NCI-H1092 treated with DMSO at 0.1 percent for 48 hours (cell line): ENCODE measurements at places on chromosomes 4 and X.

DNA sequence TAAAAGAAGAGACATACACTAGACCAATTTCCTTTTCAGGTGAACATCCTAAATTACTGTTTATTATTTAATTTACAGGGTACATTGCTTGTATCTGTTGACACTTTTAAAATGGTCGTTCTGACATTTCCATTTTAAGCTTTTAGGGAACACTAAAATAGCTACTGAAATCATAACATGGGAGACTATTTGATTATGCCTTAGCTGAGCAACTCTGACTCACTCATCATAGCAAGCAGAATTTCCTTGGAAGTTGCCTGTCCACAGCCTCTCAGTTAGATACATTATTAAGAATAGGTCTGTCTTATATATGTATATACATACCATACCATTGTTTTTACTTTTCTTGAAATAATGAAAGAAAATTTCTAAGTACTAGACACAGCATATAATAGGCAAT lies 22.0 kb downstream of the GUCY1B1 start:
- DNase-seq, result no peak

GRCh38 chrX:34300871-34301270 lies 168.8 kb upstream of the FAM47A start:
- DNase-seq, result peak; percentile 28

DNA sequence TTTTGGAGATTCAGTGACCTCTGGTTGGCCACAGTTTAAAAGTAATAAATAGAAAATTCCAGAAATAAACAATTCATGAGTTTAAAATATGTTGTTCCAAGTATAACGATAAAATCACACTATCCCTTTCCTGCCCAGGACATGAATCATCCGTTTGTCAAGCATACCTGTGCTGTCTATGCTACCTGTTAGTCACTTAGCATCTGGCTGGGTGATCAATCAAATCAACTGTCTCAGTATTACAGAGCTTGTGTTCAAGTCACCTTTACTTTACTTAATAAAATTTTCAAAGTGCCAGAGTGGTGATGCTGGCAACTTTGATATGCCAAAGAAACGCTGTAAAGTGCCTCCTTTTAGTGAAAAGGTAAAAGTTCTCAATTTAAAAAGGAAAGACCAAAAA lies 979.5 kb upstream of the NDST4 start:
- DNase-seq, result no peak

GRCh38 chrX:100830143-100830542 lies 10.0 kb downstream of the CSTF2 start:
- no peak for DNase-seq

DNA sequence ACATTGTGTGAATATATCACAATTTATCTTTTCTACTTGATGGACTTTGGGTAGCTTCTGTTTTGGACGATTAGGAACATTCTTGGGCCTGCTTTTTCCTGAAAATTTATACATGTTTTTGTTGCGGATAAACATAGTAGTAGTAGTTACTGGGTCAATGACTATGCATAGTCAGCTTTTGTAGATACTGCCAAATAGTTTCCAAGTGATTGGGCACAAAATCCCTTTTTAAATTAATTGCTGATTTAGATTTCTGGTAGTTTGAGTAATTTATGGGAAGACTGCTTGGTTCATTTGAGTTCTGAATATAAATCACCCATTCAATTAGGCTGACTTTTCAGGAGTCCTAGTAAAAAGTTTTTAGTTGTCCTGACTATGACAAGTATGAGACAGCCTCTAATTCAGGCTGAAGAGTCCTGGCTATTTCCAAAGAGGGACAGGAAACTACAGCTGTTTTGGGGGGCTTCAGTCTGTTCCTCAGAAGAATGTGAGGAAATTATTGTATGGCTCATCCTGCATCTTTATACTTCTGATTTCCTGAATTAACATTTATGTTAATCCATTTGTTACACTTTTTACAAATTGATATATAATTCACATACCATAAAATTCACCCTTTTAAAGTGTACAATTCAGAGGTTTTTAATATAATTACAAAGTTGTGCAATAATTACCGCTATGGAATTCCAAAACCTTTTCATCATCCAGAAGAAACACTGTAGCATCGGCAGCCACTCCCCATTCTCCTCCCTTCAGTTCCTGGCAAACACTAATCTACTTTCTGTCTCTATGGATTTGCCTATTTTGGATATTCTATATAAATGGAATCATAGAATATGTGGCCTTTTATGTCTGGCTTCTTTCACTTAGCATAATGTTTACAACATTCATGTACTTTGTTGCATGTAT lies 14.2 kb downstream of the LRP2BP start:
- no peak for DNase-seq

GRCh38 chr4:142065086-142065647 lies 428.8 kb downstream of the IL15 start:
- DNase-seq, result no peak
